ENCODE measurements at places on chromosomes 16 and 17.
A peak's percentile ranks its signal among the peaks of the same experiment; 100 is the strongest.

GRCh38 chr17:40596261-40596919, 31.1 kb upstream of the CCR7 start:
- DNase-seq, result no peak

- no peak for DNase-seq
Observed at GRCh38 chr17:80751946-80752581, 207.4 kb downstream of the RPTOR start.

GRCh38 chr16:50400967-50401348, 32.2 kb upstream of the BRD7 start:
- no peak for DNase-seq

DNA sequence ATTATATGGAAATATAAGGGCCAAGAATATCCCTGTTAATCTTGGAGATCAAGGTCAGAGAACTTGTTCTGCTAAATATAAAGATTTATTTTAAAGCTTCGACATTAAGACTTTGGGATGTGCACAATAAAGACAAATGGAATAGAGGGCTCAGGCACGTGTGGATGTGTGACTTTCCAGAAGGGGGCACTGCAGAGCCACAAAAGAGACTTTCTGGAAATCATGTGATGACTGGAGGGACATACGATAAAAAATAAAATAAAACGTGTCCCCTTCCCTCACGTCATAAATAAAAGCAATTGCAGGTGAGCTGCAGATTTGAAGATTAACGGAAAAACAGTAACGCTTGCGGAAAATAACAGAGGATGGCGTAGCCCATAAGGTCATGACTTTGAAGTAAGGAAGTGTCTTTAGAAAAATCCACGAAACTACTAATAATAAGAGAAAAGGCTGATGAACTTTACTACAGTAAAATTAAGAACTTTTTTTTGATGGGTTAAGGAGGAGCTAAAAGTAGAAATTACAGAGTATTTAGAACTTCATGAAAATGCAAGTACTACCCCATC, 9.4 kb upstream of the ENGASE start:
- DNase-seq, result peak; percentile 49

GRCh38 chr17:45316434-45317110, at the start of gene MAP3K14:
MAP3K14 (minus strand) TSS chr17:45317020; CDS start chr17:45290745, 26,275 bp downstream.
- DNase-seq, result peak; percentile 81

GRCh38 chr16:85210423-85211169, 98.3 kb upstream of the CIBAR2 start:
- DNase-seq, result no peak

GRCh38 chr17:38798614-38799500, 499 bp downstream of the PIP4K2B start:
- no peak for DNase-seq

GRCh38 chr16:57314161-57314785, 29.8 kb upstream of the PLLP start:
- DNase-seq, result no peak

DNA sequence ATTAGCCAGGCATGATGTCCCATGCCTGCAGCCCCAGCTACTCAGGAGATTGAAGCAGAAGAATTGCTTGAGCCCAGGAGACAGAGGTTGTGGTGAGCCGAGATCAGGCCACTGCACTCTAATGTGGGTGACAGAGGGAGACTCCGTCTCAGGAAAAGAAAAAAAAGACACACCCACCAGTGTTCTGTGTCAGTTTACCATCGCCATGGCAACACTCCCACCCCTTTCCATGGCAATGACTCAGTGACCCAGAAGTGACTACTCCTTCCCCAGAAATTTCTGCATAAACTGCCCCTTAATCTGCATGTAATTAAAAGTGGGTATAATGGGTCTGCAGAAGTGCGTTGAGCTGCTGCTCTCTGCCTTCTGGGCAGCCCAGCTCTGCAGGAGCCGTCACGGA, 4.0 kb upstream of the ZC3H18 start:
- peak; percentile 24 for DNase-seq
